ENCODE measurements at places on chromosomes 5 and 9.

DNA sequence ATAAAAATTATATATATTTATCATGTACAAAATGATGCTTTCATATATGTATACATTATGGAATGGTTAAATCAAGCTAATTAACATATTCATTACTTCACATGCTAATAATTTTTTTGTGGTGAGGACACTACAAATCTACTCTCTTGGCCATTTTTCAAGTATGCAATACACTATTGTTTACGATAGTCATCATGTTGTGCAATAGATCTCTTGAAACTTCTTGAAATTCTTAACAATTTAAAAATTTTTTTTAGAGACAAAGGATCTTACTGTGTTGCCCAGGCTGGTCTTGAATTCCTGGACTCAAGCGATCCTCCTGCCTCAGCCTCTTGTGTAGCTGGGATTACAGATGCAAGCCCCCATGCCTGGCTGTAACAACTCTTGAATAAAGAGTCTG is 45.2 kb upstream of the SHOC1 start:
- DNase-seq, result no peak

DNA sequence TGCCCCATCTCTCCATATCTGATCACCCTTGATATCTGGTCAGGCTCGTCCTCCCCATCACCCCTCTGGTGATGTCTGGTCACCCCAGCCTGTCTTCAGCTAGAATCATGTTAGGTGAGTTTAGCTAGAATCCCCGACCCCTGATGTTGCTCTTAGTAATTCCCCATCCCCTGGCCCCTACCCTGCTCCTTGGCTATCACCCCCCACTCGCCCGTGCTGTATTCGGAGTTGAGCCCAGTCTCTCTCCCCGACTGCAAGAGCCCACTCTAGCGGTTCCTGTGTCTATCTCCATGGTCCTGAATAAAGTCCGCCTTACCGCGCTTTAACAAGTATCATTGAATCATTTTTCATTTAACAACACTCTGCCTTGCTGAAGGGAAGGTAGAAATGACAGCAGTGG is 33.7 kb downstream of the ADAMTS2 start:
- DNase-seq, result no peak

DNA sequence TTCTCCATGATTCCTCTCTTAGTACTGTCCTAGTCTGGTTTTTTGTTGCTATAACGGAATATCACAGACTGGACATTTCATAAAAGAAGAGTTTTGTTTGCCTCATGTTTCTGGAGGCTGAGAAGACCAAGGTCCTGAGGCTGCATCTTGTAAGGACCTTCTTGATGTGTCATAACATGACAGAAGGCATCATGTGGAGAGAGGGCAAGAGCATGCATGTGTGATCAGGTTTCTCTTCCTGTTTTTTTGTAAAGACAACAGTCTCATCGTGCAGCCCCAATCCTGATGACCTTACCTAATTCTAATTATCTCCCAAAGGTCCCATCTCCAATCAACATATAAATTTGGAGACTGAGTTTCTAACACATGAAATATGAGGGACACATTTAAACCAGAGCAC is 108.4 kb downstream of the MSX2 start:
- DNase-seq, result no peak

- no peak for DNase-seq
Observed at GRCh38 chr9:114184071-114184470, 28.7 kb downstream of the COL27A1 start.

GRCh38 chr5:1009359-1010180 is 968 bp downstream of the NKD2 start:
- no peak for DNase-seq

- DNase-seq, result no peak
Observed at GRCh38 chr5:78293851-78294247, 649 bp downstream of the AP3B1 start.

DNA sequence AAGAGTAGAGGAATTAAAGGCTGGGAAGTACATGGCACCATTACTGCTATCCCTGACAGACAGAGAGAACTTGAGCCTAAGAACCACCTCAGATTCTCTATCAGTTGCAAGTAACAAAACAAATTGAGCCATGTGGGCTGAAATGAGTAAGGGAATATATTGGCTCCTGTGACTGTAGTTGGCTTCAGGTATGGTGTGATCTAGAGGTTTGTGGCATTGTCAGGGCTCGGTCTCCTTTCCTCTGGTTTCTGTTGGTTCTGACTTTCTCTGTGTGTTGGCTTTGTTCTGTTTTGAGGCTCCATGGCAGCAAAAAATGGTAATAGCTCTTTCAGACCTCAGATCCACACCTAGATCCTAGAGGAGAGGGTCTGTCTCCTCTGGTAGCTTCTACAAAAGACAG is 5.7 kb downstream of the GALNT10 start:
- no peak for DNase-seq

- DNase-seq, result no peak
Observed at GRCh38 chr5:111562561-111562960, 50.2 kb upstream of the STARD4 start.

DNA sequence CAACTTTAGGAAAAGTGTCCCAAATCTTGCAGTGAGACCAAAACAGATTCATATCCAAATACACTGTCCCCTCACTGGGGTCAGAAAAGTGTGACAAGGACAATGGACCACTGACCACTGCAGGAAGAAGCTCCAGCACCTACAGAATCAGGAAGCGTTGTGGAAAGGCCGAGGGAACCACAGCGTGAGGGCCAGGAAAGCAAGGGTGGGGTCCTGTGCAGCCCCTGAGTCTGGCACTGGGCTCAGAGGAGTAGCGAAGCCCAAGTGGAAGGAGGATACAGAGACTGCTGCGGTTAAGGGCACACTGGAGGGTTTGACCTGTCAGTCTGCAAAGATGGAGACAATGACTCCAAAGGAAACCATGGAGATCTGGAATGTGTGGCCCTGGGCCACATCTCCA is 36.9 kb downstream of the C5orf15 start:
- no peak for DNase-seq

- no peak for DNase-seq
Observed at GRCh38 chr9:127884976-127885490, 7.6 kb upstream of the AK1 start.

DNA sequence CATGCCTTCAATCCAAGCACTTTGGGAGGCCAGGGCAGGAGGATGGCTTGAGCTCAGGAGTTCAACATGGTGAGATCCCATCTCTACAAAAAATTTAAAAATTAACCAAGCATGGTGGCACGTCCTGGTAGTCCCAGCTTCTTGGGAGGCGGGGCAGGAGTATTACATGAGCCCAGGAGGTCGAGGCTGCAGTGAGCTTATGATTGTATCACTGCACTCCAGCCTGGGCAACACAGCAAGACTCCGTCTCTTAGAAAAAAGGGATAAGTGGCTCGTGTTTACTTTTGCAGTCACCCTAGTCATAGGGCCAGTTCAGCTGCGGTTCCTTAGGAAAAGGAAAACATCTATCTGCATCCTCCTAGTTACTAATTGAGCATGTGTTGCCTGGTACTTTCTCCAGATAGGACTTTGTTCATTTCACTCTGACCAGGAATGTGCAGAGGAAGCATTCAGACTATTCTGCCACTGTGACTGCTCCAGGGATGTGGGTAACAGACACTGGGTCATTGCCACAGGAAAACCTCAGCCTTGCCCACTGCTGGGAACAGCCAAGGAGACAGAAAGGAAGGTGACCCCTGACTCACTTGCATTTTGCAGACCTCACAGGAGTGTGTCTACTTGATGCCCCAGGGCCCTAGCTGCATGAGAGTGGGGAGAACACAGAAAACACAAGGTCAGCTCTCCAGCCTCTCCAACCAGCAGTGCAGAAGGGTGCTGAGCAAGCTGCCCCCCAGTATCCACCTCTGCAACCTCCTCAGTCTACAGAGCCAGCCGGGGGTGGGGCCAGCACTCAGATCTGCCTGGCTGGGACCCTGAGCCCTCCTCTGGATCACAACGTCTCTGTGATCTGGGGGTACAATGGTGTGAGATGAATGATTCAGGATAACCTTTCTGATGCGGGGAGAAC is 33.9 kb upstream of the ALDH1B1 start:
- no peak for DNase-seq

- DNase-seq, result no peak
Observed at GRCh38 chr5:125044491-125045282, 298.2 kb upstream of the ZNF608 start.

DNA sequence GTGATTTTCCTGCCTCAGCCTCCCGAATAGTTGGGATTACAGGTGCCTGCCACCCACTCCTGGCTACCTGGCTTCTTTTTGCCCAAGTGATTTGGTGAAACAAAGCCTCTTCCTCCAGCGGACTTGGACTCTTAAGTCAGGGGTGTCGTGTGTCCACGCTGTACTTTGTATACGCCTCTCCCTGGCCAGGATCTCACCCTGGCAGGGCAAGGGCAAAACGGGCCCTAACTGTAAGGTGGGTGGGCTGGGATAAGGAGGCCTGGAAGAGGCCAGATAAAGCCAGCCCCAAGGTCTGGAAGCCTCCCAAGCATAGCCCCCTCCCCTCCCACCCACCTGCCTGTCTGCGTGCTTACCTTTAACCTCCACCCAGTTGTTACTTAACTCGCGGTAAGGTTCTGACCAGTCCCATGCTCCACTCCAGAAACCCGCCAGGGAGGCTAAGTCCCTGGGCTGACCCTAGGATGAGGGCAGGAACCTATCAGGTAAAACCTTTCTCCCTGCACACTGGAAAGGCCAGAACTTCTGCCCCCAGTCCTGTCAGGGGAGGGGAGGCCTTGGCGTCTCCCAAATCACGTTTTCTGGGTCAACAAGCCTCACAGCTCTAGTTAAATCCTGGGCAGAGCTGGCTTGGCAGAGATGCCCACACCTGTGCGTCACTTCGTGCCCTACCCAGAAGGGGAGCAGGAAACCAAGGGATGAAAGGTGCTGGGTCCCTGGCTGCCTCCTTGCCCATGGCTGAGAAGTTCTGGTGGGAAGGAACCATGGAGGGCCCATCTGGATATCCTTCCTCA is 8.4 kb downstream of the CDK9 start:
- DNase-seq, result no peak

DNA sequence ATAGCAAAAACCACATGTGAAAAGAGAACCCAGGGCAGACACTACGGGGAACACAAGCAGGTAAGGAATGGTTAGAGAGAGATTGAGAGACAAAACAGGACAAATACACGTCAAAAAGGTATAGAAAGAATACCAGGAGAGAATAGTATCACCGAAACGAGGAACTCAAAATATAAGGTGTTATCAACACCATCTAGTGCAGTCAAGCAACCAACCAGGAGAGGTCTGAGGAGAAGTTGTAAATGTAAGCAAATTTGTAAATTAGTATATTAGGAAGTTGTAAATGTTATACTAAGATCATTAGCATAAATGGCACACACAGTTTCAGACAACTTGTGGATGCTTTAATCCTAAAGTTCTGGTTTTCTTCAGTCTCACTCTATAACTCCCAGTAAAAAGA is 355.5 kb downstream of the EBF1 start:
- DNase-seq, result no peak

DNA sequence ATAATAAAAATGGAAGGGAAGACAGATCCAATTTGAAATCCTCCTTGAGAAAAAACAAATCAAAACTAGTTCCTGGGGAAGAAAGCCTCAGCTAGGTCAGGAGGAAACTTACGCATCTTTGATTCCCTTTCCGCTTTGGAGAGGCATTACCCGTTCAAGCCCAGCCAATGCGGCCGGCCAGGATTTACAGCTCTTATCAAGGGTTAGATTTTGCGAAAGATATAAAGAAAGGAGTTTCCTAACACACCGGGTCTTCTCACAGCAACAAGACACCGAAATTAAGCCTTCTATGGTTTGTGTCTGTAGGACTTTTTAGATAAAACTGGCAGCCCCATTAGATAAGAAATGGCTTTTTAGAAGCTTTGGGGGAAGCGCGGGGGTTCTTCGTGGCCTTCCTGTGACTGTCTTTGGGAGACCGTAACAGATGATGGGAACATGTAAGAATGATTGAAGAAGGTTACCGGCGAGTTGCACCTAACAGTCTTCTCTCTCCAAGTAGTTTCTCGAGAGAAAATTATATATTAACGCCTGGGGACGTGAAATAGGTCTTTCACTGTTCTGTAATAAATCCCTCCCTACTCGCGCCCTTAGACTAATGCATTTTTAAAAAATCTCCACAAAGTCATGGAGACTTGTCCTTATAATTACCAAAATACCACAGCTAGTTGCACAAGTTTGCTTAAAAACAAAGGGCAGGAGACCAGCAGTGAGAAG is 1.3 kb upstream of the ISL1 start:
- no peak for DNase-seq

GRCh38 chr5:79488058-79488457 is 25.9 kb downstream of the HOMER1 start:
- DNase-seq, result no peak

DNA sequence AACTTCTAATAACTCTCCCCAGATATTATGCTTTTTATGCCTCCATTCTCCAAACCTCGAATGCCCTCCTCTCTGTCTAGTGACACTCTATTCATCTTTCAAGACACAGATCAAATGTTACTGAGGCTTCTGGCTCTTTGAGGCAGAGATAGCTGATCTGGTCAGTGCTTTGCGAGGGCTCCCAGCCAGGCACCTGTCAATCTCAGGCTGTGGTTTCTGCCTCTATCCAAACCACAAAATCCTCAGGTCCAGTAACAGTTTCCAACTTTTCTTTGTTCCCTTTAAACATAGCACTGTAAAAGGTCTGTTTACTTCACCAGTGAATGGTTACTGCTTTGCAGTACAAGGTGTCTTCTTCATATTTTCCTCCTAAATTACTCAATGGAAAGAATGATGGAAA is 11.5 kb upstream of the STK32A start:
- DNase-seq, result no peak

GRCh38 chr9:133584559-133585476 is 24.4 kb downstream of the FAM163B start:
- no peak for DNase-seq

DNA sequence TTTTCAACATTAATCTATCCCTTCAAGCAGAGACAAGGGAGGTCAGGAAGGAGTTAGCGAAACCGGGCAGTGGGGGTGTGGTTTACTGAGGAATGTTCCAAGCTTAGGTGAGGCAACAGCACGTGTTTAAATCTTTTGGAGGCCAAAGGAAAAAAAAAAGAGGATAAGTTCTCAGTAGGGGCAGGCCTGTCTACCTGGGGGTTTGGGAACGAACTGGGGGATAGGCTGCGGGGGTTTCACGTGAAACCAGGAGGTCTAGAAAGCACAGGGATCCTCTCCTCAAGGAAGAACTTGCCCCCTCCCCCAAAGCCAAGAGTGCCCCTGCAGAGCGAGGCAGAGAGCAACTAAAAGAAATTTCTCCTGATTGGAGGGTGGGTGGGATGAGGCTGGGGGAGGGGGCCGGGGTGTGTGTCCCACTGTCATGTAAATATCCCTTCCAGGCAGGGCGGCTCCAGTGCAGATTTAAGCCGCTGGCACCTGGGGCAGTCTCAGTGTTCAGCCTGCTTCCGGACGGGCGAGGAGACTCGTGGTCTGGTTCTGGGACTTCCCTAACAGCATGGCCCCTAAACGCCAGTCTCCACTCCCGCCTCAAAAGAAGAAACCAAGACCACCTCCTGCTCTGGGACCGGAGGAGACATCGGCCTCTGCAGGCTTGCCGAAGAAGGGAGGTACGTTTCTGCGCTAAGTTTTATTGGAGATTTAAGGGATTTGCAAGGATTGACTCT is 5.5 kb upstream of the SET start:
- DNase-seq, result no peak

DNA sequence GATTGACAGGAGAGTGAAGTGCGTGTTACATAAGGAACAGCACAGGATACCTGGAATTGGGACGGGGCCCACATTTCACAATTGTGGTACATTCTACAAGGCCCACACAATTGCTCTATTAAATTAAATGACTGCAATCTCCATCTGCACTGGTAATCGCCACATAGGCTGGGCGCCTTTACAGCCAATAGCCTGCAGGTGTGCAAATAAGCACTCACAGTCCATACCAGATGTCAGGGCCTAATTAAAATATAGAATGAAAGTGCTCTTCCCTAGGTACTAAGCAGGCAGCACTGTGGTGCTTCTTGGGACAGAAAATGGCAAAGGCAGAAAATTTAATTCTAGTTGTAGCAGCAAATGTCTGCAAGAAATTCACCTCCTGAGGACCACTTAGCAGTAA is 82.7 kb downstream of the ATP10B start:
- no peak for DNase-seq
